ENCODE measurements at places on chromosomes 7 and 10.

- no peak for DNase-seq
These were observed 81.9 kb upstream of the DNAAF5 start for GRCh38 chr7:644381-645305.

DNA sequence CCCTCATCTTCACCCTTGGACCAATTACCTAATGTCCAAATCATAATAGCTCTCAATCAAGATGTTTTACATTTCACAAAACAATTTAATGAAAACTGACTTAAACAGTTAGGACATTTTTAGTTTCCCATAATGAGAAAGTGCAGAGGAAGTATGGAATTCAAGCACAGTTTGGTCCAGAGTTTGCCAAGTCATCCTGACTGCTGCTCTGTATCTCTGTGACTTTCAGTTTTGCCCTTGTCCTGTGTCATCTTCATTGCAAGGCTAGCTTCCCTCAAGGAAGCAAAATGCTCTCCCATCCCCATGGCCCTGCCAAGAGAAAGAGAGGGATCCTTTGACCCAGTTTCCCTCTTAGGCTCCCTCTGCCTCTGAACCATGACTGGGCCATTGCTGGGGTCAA, 7.9 kb upstream of the PLEKHS1 start:
- no peak for DNase-seq

DNA sequence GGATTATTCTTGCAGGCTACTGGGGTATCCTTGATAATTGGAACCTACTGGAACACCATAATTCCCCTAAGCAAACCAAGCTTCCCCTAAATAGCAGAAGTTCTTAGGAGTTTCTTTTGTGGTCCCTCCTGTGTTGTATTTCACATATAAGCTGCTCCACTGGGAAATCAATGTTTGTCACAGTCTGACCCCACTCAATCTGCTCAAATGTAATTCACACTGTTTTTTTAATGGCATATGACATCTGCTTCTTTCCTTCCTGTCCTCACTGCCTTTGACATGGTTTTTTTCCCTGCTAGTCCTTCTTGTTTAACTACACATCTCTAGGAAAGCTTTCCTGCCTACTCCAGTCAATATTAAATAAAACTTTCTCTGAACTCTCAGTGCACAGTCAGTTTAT, 1.8 kb upstream of the PTPRZ1 start:
- no peak for DNase-seq

GRCh38 chr7:21041666-21042065, 255.0 kb upstream of the SP8 start:
- DNase-seq = no peak

DNA sequence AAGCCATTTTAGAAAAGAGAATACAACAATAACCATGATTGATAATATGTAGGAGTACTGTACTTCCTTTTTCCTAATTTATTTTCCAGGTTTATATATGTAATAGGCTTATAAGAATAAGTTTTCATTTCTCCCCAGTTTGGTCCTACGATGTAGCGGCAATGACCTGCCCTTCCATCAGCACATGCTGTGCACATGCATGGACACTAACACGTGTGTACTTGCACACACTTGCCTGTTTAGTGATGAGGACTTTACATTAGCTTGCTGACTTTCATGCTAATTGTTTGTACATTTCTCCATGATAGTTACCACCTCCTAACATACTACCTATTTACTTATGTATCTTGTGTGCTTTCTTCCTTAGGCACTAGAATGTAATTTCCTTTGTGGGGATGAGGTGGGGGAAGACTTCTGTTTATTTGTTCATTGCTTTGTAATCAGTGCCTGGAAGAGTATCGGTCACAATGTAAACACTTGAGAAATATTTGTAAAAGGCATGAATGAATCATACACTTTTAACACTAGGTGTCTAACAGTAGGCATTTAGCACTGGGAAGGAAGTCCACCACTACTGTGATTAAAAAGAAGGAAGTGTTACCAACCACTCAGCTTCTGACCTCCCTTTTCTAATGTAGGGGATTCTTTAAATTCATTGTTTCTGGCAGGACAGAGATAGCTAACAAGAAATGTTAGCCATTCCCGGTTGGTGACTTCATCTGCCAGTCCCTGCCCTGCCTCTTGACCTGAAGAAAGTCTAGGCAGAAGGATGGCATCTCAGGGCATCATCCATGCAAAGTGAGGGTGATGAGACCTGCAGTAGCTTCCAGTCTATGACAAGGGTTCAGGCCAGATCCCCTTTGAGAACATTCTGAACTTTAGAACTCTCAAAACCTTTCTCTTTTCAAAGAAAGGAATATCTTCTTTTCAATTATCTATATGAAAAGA, 120.2 kb upstream of the RAB18 start:
- no peak for DNase-seq

DNA sequence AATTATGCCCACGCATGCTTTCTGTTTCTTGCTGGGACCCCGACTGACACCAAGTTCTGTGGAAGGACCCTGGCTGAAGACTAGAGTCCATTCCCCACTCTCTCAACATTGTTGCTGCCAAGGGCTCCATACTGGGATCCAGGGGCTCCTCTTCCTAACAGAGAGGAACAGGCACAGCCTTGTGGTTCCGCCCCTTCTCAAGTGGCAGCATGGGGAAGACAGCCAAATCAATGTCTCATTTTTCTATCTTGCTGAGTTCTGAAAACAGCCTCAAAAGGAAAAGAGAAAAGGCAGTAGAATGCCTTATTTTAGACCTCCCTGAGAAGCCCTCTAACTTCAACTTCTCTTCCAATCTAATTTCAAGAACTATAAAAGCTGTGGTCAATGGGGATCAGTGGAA, 23.7 kb upstream of the LAMB1 start:
- DNase-seq = no peak

GRCh38 chr7:50805447-50806125, 22.9 kb upstream of the GRB10 start:
- DNase-seq = no peak

GRCh38 chr7:47407821-47408674, 173.9 kb downstream of the TNS3 start:
- DNase-seq = peak; percentile 43

- no peak for DNase-seq
These were observed 61.3 kb downstream of the CARD11 start for GRCh38 chr7:2982401-2982800.

DNA sequence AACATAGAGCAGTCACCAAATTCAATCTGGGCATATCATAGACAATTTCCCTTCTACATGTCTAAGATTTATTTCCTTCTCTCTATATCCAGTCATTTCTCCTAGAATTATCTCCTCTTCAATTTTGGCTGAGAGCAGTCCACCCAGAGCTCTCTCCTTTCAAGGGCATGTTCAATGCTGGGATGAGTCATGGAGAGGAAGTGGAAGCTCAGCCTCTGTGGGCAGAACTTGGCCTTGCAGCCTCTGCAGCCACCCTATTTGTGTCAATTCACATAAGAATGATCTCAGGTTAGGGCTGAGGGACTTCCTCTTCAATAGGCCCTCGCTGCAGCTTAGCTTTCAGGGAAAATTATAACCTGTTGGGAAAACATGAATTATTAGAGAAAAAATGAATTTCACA, 560.8 kb downstream of the POM121L12 start:
- no peak for DNase-seq

- DNase-seq = no peak
These were observed 11.4 kb downstream of the BUB3 start for GRCh38 chr10:123165445-123166072.

DNA sequence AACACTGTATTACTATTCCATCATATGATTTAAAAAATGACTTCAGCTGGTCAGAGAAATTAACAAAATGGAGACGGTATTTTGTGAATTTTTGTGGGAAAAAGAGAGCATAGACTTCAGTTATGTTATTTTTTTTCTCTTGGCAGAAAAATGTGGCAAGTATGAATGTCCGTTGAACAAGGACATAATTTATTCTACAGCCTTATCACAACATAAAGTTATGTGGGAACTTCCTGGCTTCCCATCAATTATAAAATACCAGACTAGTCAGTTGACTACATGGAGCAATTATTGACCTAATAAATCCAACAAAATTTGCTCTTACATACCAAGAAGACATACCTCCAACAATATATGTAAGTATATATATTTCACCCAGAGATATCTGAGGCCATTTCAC, 88.6 kb upstream of the PPP1R3A start:
- DNase-seq = no peak

GRCh38 chr7:78970440-78970916, 483.0 kb downstream of the MAGI2 start:
- no peak for DNase-seq

DNA sequence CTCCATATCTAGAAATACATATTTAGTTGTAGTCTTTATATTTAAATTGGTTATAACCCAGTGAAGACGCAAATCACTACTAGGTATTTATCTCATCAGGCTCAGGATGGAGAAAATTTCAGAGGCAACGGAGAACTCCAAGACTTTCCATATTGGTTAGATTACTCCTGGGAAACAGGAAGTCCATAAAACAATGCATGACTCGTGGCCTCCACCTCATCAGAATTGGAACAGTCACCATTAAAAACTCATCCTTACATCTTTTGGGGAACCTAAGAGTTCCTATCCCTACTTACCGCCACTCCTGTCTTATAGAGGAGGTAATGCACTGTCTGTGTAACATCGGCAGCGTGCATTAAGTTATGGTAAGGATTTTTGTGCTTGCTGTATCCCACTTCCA, 177.6 kb downstream of the PPP1R17 start:
- no peak for DNase-seq

- no peak for DNase-seq
These were observed 1209.8 kb upstream of the CELF2 start for GRCh38 chr10:9807846-9808245.

- DNase-seq = no peak
These were observed 724.2 kb downstream of the SORCS1 start for GRCh38 chr10:106440355-106440754.

DNA sequence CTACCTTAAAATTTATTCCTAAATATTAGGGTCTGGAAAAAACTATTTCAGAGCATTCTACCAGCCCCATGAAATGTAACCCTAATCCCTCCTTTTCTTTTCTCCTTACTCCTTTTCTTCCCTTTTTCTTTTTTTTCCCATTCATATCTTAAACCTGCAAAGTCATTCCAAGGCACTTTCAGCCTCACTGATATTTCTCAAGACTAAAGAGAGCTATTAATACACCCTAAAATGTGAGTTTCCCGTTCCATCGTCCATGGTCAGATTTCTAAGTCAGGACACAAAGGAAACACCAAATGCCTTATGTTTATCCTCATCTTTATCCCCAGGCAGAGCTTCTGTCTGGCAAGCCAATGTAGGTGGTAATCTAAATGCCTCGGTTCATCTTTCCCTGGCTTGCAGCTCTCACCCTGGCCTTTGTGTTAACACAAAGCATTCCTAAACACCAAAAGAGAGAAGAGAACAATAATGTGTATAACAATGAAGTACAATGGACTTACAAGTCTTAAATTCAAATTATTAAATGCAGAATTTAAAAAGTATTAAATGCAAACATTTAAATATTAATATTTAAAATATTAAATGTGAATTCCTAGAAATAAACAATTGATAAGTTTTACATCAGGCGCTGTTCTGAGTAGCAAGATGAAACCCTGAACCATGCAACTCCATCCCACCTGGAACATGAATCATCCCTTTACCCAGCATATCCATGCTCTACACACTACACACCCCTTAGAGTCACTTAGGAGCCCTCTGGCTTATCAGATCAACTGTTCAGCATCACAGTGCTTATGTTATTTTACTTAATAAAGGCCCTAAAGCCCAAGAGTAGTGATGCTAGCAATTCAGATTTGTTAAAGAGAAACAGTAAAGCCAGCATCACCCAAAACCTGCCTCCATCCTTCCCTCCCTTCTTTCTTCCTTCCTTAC, 26.8 kb downstream of the MICU1 start:
- DNase-seq = no peak
